ENCODE measurements at places on chromosomes 13 and 19. TPM values are rescaled to one million over a fixed set of nuclear protein-coding genes. Genes with fewer than 3 reads are reported as not detected.
A peak's percentile ranks its signal among the peaks of the same experiment; 100 is the strongest.

The ZNF529 gene
- total RNA-seq: 14.9 TPM

DNA sequence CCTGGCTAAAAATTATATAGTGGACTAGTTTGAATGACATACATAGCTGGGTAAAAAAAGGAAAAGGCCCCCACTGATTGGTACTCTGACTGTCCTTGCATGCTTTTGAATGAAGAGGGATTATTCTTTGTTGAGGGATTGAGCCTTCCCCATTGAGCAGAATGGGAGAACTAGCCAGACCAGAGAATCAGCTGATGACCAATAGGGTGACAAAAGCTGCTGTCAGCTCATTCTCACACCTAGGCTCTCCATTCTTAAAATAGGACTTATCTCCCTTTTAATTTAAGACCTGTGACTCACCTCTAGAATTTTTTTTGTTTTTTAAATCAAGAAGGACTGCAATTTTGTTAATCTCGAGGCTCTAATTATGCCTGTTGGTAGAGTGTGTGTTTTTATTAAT, 79.3 kb downstream of the CRYL1 start:
- H3K4me3 ChIP-seq: no peak overlapping the region
- H3K4me1 ChIP-seq: no peaks in the 10 kb centered on the region
- no peak for DNase-seq

GRCh38 chr13:37102896-37103295, 2.6 kb downstream of the CSNK1A1L start:
- no peak overlapping the region for H3K4me3 ChIP-seq
- no peaks in the 10 kb centered on the region for H3K4me1 ChIP-seq
- no peaks in the 10 kb centered on the region for H3K36me3 ChIP-seq
- no peak overlapping the region for H3K27ac ChIP-seq
- DNase-seq: no peak
- no peaks in the 10 kb centered on the region for H3K27me3 ChIP-seq

- peak overlapping the region; percentile 54 for H3K27ac ChIP-seq
- no peak for DNase-seq
- no peak overlapping the region for H3K4me3 ChIP-seq
- no peaks in the 10 kb centered on the region for H3K4me1 ChIP-seq
Measured at GRCh38 chr19:13207237-13207845, 57.1 kb downstream of the IER2 start.

DNA sequence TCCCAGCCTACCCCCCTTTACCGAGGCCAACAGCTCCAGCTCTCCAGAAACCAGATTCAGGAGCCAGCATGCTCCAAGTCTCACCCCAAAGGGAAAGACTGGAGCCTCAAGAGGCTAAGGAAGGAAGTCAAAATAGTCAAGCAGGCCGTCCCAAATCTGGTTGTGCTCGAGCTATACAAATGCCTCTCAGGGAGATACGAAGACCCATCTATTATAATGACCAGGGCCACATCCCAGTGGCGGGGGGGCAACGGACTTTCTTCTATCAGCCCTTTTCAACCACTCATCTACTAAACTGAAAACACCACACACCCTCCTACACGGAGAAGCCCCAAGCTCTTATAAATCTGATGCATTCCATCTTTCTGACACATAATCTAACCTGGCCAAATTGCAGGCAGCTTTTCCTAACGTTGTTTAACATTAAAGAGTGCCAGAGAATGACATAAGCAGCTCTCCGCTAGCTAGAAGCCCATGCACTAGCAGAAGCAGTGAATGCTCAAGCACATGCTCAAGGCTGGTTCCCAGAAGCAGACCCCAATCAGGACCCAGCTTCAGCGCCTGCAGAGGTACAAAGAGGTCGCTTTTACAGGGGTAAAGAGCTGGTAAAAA, 104.6 kb upstream of the ZNF98 start:
- no peak for DNase-seq
- no peaks in the 10 kb centered on the region for H3K4me1 ChIP-seq
- no peaks in the 10 kb centered on the region for H3K36me3 ChIP-seq
- H3K27me3 ChIP-seq: no peaks in the 10 kb centered on the region
- H3K27ac ChIP-seq: no peak overlapping the region
- no peak overlapping the region for H3K4me3 ChIP-seq

Measured in adrenal gland (tissue), 19 donors.